Stimulated activated CD8-positive, alpha-beta memory T cell treated with anti-CD3 and anti-CD28 coated beads, Interleukin-7, amount 100 ng/mL, for 1 hour (primary cell): ENCODE measurements at places on chromosomes 5 and 9.

DNA sequence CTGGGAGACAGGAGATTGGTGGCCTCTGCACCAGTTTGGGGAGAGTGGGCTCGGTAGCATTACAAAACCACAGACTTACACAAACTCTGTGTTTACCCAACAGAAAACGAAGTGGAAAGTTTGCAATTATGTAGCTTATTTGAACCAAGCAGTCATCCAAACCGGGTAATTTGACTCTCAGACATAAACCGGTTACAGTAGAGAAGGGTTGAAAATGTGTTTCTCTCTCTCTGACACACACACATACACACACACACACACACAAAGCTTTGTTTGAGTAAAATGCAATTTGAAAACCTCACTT is 97.1 kb upstream of the ZNF608 start:
- no peak for DNase-seq

DNA sequence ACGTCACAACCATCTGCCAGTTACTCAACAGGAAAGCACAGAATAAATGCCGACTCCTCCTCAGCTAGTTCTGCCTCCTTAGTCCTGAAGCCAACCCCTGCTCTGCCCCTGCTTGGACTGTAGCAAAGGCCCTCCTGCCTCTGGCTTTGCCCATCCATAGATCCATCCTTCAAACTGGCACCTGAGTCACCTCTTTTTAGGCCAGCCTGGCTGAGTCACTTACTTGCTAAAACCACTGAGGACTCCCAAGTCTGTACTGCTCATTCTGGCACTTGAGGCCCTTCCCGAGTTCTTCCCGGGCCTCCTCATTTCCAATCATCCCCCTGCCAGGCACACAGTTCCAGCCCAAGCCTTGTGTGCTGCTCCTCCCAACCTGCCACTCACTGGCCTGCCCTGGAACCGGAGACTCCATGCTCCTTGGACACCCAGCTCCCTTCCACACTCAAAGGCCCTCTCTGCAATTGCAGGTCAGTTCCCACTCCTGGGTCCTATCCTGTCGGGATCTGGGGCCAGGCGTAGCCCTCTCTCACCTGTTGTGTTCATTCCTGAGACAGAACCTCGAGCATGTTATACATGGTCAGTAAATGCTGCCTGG is 220.1 kb downstream of the DAB2IP start:
- DNase-seq, result no peak

- no peak for DNase-seq
These were observed 275.2 kb upstream of the PCSK5 start for GRCh38 chr9:75615284-75615683.

- DNase-seq, result no peak
These were observed 62.2 kb downstream of the WNK2 start for GRCh38 chr9:93246111-93246510.

GRCh38 chr9:129370770-129371169 is 192.7 kb upstream of the IER5L start:
- no peak for DNase-seq

- no peak for DNase-seq
These were observed 232.0 kb downstream of the RFK start for GRCh38 chr9:76162086-76162730.

- DNase-seq, result no peak
These were observed at the start of gene THBS4 for GRCh38 chr5:80034962-80035821. Gene THBS4 (plus strand): TSS chr5:80035348. CDS start chr5:80035538, 190 bp downstream.

GRCh38 chr5:59180515-59180914 is 597.6 kb downstream of the RAB3C start:
- DNase-seq, result no peak
